CD4-positive, alpha-beta T cell treated with Interferon alpha-2 for 1 hour (primary cell): ENCODE measurements at places on chromosomes 6 and 20.

- DNase-seq: no peak
Observed at GRCh38 chr6:133236932-133237331, 4.2 kb upstream of the EYA4 start.

GRCh38 chr20:34579191-34579978 lies 20.9 kb downstream of the MAP1LC3A start:
- no peak for DNase-seq

GRCh38 chr6:24643920-24644319 lies 2.1 kb downstream of the KIAA0319 start:
- DNase-seq: no peak

DNA sequence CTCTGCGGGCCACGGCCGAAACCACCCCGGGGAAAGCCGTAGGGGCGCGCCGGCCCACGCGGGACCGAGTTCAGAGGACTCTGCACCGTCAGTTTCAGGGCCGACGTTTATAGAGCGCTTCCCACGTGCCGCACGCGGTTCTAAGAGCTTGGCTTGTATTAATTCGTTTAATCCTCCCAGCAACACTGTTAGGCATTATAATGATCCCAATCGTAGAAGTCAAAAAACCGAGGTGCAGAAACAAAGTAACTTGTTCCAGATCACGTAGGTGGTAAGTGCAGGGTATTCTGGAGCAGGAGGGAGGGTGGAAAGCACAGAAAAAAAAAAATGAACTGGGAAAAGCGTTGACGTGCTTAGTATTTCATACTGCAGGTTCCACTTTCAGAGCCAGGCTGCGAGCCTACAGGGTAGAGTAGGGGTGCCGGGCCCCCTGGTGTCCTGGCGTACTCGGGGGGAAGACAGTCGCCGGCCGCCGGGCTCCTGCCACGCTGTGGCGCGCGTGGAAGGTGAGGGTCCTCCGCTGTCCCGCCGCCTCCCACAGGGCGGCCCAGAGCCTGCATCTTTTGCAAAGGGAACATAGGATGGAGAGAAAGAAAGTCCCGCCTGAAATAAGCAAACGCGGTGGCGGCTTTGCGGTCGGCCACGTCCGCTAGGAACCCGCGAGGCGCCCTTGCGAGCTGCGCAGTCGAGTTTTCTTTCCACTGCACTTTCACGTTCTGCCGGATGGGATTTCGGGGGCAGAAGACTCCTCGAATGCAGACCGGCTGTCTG lies 10.2 kb upstream of the FOXF2 start:
- DNase-seq: no peak
